ENCODE measurements at places on chromosomes 12 and 14. TPM values are rescaled to one million over a fixed set of nuclear protein-coding genes. Genes with fewer than 3 reads are reported as not detected.

DNA sequence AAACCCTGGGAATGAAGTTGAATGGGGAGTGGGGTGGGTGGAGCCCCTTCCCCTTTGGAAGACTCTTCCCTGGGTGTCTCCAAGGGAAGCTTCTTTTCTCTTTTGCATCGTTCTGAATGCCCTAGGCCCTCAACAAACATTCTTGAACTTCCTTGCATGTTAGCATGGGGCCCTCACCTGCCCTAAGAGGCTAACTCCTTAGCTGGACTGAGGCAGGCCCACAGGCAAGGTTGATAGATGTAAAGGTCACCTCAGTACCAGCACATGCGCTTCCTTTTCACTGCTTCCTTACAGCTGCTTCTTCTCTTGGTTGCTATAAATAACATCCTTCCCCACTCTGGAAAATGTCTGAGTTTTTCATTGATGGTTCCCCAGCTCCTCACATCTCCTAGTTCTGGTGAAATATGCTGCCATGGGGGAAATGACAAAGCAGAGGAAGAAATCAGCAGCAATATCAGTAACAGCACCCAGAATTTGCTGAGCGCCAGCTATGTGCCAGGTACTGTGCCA lies 160.6 kb upstream of the FRMD6 start:
- DNase-seq, result no peak

DNA sequence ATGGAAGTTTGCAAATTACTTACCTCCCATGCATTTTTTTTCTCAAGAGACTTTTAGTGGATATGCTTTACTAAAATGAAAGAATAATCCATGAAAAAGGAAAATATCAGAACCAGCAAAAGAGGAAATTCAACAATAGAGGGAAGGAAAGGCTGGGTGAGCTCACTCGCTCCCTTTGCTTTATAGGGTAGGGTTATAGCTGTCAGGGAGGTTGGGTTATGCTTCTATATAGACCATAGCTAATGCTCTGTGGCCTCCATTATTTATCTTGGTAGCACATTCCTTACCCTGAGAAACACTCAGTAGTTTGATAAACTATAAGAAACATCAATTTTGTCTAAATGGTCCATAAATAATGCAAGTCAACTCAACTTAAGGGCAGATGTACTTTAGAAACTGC lies 215.9 kb upstream of the FAR2 start:
- no peak for DNase-seq

DNA sequence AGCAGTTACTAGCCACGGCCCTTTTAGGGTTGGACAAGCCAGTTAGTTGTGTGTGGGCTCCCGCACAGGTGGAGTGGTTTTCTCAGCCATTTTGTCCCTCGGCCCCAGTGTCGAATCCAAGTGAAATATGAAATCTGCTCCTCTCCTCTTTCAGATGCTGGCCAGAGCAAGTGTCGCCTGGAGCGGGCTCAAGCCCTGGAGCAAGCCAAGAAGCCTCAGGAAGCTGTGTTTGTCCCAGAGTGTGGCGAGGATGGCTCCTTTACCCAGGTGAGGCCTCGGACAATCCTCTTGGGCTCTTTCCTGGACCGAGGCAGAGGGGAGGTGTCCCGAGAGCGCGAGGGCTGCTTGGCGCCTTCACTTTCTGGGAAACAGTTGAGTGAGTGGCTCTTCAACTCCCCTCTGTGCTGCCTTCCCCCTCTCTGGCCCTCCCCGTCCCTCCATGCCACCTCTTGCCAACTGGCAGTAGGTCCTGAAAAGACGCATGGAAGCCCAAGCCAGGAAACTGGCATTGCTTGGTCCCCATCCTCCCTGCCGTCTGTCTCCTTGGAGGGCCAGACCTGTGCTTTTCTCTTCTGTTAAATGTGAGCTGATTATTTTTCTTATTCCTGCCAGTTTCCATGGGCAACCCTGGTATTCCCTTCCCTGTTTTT lies 74.2 kb downstream of the SMOC1 start:
- DNase-seq, result no peak

GRCh38 chr14:55256586-55256985 lies 14.6 kb upstream of the FBXO34 start:
- no peak for DNase-seq

- no peak for DNase-seq
These were observed 5.5 kb downstream of the ACTN1 start for GRCh38 chr14:68973639-68974038.

DNA sequence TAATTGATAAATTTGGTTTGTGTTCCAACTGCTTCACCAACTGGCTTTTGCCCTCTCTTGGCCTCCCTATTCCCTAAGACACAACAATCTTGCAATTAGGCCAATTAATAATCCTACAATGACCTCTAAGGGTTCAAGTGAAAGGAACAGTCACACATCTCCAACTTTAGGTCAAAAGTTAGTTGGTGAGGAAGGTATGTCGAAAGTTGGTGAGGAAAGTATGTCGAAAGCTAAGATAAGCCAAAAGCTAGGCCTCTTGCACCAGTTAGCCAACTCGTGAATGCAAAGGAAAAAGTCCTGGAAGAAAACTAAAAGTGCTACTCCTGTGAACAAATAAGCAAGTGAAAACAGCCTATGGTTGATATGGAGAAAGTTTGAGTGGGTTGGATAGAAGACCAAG lies 32.6 kb downstream of the EGLN3 start:
- DNase-seq, result no peak

GRCh38 chr14:93333631-93334103 lies 831 bp upstream of the BTBD7 start:
- DNase-seq, result no peak

GRCh38 chr12:61251076-61251475 lies 1009.1 kb upstream of the USP15 start:
- no peak for DNase-seq

BEST3 gene
- total RNA-seq, result not detected

TAS2R14 gene
- 7.2 TPM for total RNA-seq

FAM222A gene
- 0.36 TPM for total RNA-seq

LRRK2 gene
- 5.1 TPM for total RNA-seq

FOXN4 gene
- total RNA-seq, result not detected

RIC8B gene
- total RNA-seq, result 14.4 TPM

All from osteoblast (primary cell).